ENCODE measurements at places on chromosomes 6 and 20.

GRCh38 chr6:109454496-109455436 is 806 bp downstream of the MICAL1 start:
- no peak for DNase-seq

- DNase-seq: no peak
These were observed 28.7 kb downstream of the RALGAPA2 start for GRCh38 chr20:20683481-20684321.

DNA sequence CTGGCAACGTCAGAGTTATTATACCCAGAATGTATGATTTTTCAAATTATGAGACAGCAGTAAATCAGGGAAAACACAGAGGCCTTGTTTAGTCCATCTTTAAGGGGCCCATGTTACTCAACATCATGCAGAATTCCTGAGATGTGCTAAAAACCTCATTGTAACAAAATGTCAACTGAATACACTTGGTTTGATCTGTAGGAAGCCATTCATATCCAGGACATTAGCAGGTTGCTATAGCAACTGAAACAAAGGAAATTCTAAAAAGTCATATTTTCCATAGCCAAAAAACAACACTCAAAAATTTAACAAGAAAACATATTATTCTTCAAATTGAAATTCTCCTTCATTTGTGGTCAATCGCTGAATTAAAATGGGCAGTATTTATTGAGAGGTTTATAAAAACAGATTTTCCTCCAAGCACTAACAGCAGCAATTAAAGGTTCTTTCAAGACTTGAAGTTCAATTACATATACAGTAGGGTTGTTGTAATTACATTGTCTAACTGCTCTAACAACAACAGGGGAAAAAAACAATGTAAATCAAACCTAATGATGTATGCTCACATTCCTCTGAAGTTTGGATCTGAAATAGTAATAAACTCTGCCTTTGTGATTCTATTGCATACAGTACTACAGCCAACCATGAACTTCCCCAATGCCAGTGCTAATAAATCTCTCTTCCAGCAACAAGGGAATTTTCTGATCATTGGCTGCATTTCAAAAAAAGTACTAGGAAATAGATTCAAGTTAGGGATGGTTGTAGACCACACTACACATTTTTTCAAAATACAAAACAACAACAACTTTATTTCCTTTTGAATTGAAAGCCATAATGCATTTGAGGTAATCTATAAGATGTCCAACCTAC is 34.9 kb downstream of the COL12A1 start:
- DNase-seq: no peak

DNA sequence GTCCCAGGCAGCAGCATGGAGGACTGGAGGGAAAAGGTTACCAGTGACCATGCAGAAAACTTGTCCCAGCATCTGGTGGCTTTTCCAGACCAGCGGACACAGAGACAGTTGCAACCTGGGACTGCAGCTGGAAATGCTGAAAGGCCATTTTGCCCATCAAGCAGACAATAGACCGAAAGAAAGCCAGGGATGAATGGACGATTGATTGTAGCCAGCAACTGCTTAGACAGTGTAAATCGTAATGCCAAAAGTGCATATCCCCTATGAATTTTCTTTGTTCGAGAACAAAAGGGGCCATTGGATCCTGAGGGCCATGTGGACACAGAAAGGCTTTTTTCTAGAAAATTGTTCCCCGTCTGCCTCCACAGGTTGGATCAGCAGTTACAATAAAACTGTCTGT is 115.7 kb downstream of the MBOAT1 start:
- no peak for DNase-seq

- no peak for DNase-seq
These were observed 63.8 kb downstream of the HECA start for GRCh38 chr6:139198529-139199288.

DNA sequence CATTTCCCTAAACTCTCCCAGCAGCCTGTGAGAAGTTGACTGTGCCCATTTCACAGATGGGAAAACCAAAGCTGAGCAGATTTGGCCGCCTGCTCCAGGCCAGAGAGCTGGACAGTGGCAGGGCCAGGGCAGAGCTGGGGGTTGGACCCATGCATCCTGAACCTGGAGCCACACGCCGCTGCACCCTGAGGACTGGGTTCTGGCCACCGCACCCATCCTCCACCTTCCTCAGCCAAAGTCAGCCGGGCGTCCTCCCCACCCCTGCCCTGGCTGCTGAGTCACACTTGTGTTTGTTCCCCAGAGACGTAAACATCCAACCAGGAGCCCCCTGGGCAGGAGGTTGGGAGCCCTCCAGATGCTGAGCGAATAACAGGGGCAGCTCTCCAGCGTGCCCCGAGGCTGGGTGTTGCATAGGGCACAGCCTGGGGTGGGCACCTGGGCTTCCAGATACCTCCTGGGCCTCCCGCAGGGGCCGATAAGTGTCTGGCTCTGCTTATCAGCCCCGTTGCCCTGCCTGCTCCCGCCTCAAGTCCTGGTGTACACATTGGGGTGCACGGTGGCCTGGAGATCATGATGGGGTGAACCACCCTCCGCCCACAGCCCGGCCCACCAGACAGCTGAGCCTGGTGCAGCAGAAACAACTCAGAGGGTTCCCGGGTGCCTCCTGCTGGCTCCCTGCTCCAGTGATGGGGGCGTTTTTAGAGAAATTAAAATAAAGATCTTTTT is 23.8 kb downstream of the RBM38 start:
- DNase-seq: no peak

GRCh38 chr6:79307321-79308036 is 73.0 kb upstream of the HMGN3 start:
- peak; percentile 49 for DNase-seq

GRCh38 chr20:18537651-18538050 is 29.6 kb upstream of the SMIM26 start:
- no peak for DNase-seq

GRCh38 chr20:25197183-25197869 is 1.8 kb downstream of the ENTPD6 start:
- DNase-seq: no peak

GRCh38 chr6:136181861-136182260 is 68.2 kb downstream of the MTFR2 start:
- no peak for DNase-seq

- DNase-seq: no peak
These were observed 3.8 kb upstream of the APCDD1L start for GRCh38 chr20:58518896-58519593.

DNA sequence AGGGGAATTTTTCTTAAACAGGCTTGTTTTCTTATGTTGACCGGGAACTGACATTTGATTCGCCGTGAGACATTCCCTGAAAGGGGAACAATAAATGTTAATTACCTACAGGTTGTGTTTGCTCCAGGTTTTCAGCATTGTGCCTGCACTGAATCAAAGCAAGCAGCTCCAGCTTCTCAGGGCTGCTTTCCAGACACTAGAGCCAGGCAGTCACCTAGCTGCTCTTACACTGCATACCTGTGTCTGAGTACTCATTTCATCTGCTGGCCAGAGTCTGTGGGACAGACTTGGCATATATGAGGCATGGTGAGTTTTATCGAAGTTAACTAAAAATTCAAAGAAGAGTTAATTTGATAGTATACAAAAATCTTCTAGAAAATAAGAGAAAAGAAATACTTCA is 951.8 kb upstream of the MAP3K7 start:
- no peak for DNase-seq

DNA sequence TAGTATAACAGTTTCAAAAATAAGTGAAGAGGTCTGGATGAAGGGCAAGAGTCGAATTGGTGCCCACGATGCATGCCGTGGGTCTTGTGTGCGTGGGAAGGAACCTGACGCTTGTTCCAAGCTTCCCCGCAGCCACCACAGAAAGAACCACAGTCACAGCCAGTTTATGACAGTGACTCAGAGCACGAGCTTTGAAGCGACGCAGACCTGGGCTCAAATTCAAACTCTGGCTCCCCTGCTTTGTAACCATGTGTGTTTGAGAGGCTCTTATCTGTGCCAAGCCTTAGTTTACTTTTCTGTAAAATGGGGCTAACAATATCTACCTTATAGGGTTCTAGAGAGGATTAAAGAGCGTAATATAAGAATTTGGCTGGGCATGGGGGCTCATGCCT is 65.5 kb downstream of the SYNJ2 start:
- DNase-seq: no peak

- DNase-seq: no peak
These were observed 353.4 kb downstream of the RNGTT start for GRCh38 chr6:88609983-88610382.

- no peak for DNase-seq
These were observed 770 bp downstream of the TCF19 start for GRCh38 chr6:31158863-31159855.

DNA sequence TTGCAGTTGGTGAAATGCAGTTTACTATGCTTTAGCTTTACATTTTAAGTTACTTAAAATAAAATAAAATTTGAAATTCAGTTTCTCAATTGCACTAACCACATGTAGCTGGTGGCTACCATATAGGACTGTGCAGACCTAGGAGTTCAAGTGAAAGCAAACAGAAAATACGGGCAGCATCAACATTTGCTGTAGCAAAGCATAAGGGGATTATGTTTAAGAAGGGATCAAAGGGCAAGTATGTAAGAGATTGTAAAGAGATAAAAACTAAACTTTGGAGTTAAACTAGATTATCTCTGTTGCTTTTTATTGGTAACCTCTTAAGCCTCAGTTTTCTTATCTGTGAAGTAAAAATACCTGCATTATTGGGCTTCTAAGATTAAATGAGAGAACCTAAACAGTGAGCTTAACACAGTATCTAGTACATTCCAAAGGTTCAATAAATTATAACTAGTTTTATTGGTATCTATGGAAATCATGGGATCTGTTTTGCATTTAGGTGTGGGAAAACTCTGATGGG is 81.2 kb downstream of the SPTLC3 start:
- no peak for DNase-seq

GRCh38 chr6:109925075-109925474 is 53.0 kb upstream of the GPR6 start:
- DNase-seq: peak; percentile 35

DNA sequence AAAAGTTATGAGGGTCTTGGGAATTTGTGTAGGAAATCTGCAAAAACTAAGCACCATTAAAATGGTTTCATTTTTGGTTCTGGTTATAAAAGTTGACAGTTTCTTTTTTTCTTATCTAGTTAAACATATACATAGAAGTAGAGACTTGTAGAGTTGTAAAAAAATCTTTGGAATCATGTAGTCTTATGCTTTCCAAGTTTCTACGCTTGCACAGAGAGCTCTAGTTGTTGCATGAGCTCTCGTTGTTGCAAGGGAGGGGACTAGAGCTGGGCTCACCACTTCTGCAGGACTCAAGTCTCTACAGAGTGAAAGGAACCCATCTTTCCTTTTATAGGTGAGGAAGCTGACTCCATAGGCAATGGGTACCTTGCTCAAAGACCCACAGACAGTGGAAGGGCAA is 21.6 kb upstream of the CCN2 start:
- no peak for DNase-seq

DNA sequence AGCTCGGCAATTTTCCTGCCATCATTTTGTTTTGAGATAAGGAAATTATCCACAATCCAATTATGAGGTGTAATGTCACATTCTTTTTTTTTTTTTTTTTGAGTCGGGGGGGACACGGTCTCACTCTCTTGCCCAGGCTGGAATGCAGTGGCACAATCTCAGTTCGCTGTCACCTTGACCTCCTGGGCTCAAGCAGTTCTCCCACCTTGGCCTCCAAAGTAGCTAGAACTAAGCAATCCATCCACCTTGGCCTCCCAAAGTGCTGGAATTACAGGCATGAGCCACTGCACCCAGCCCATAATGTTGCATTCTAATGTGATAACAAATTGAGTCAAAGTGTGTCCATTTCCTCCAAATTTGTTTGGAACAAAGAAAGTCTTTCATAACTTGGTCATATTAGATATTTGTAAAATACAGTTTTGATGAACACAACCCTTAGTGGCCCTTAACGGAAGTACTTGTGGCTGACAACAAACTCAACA is 144.1 kb upstream of the AFDN start:
- DNase-seq: no peak

- no peak for DNase-seq
These were observed 53.5 kb upstream of the SLC2A12 start for GRCh38 chr6:134105940-134106339.

- DNase-seq: no peak
These were observed 71.8 kb upstream of the HINT3 start for GRCh38 chr6:125884634-125885371.

- DNase-seq: no peak
These were observed 299.9 kb upstream of the BMP2 start for GRCh38 chr20:6467562-6467961.

DNA sequence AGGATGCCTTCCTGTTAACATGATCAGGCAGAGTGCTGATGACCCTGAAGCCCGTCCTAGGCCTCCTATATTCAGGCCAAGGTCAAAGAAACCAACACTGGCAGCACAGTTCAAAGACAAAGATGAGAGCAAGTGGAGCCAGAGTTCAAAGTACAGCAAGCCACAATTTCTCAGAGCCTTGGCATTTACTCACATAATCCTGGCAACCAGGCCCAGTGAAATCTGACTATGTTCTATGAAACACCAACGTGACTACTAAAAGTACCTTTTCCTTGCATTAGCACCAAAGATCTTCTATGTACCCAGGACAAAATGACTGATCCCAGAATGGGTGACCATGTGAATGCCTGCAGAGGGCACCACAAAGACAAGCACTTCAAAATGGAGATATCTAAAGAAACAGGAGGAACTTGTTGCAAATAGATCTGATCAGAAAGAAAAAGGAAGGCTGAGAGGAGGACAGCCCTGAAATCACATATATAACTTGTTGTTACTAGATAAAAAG is 3.9 kb downstream of the NFS1 start:
- no peak for DNase-seq

GRCh38 chr6:42933205-42933604 is 3.9 kb downstream of the CNPY3 start:
- no peak for DNase-seq

GRCh38 chr6:116328528-116328903 is 42.2 kb upstream of the DSE start:
- DNase-seq: no peak

GRCh38 chr6:133337308-133337707 is 96.2 kb downstream of the EYA4 start:
- DNase-seq: no peak

- no peak for DNase-seq
These were observed 7.7 kb downstream of the TPMT start for GRCh38 chr6:18147160-18147559.

DNA sequence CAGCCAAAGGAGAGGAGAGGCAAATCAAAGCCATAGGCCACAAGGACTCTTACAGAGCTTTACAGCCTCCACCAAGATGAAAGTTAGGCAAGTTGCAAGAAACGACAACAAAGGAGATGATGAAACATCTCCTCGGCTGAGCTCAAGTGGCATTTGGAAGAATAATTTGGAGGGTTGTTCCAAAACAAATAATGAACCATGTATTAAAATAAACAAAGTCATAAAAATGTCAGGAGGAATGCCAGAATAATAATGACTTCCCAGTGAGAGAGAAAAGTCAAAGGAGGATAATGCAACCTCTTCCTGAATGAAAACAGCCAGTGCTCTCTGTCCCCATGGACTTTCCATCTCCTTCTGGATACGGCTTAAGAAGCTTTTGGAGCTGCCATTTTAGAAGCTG is 371.4 kb upstream of the ID4 start:
- no peak for DNase-seq
